ENCODE measurements at places on chromosomes 13 and 19.
A peak's percentile ranks its signal among the peaks of the same experiment; 100 is the strongest.

GRCh38 chr13:113974304-113975281 is 717 bp upstream of the C13orf46 start:
- no peak for DNase-seq

GRCh38 chr19:32642771-32643170 is 32.2 kb downstream of the ANKRD27 start:
- DNase-seq: no peak

GRCh38 chr13:105906746-105907145 is 628.7 kb downstream of the EFNB2 start:
- DNase-seq: peak; percentile 41

- no peak for DNase-seq
Observed at GRCh38 chr13:96299235-96299634, 209.3 kb downstream of the HS6ST3 start.

GRCh38 chr13:94139393-94139995 is 340.0 kb downstream of the DCT start:
- DNase-seq: no peak

- peak; percentile 74 for DNase-seq
Observed at GRCh38 chr19:33814181-33815165, 17.8 kb downstream of the KCTD15 start.

DNA sequence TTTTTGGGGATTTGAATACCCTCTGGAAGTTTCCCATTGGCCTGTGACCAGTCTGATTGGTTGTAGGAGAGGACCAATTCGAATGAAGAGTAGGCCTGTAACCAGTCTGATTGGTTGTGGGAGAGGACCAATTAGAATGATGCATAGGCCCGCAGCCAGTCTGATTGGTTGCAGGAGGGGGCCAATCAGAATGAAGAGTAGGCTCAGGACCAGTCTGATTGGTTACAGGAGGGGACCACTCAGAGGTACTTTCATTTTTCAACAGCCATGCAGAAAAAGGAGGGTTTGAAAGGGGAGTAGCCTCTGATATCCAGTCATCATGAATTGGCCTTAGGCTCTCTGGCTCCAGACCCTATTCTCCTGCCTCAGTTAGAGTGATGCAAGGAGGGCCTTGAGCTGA is 30.4 kb upstream of the SLC1A5 start:
- no peak for DNase-seq

DNA sequence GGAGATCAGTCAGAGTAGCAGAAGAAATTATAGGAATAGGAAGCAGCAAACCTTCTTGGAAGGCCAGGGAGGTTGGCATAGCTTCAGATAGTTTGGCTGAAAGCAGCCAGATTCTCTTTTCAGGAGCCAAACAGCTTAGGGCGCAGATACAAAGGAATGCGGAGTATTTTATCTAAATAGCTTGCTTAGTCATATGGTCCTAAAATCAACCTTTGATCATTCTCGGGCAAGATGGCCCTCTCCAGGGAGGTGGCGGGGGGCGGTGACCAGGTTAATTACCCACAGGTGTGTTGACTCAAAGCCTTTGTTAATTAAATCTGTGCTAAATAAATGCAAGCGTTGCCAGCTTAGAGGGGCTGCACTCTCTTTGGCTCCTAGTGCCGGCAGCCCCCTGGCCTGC is 12.5 kb upstream of the NCR1 start:
- no peak for DNase-seq

DNA sequence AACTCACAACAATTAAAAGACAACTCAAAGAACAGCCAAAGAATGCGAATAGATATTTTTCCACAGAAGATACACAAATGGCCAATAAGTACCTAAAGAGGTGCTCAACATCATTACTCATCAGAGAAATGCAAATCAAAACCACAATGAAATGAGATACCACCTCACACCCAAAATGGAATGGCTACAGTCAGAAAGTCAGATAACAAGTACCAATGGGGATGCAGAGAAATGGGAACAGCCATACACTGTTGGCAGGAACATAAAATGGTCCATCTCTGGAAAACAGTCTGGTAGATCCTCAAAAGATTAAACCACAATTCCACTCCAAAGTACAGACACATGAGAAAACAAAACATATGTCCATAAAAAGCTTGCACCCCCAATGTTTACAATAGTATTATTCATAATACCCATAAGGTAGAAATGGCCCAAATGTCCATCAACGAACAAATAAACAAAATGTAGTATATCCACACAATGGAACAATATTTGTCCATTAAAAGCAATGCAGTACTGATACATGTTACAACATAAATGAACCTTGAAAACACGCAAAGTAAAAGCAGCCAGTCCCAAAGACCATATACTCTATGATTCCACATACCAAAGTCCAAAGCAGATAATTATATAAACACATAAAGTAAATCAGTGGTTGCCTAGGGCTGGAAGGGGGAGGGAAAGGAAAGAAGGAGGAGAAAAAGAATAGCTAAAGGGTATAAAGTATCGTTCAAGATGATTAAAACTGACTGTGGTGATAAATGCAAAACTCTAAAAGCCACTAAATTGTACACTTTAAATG is 19.6 kb downstream of the USP12 start:
- DNase-seq: no peak

GRCh38 chr13:30830638-30830965 is 75.5 kb upstream of the MEDAG start:
- no peak for DNase-seq

GRCh38 chr19:2469102-2469914 is 6.6 kb upstream of the GADD45B start:
- DNase-seq: no peak

DNA sequence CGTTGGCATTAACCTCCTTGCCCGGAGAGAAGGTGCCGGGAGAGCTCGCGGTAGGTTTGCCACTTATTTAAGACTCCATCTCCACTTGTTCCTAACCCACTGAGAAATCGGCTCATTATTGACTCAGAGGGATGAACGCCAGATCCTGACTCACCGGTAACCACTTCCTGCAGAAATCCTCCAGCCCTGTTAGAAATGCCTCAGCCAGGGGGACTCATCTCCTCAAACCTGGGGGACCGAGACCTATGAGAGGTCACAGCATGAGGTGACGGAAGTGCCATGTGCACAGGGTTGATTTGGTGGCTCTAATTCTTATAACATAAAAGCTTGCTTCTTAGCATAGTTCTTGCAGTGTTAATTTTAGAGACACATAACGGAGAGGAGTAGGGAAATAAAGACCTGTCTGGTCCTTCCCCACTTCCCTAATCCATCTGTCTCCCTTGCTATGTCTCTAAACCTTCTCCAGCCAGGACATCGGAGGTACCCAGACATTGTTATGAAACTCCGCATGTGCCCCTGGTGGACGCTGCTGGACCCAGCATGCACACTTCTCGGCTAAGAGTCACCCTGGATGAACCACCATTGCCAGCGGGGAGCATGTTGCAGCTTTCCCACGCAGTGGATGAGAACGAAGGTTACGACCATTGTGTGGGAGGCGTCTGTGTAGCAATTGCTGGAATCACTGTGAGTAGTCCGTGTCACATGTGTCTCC is 158.9 kb downstream of the EFNB2 start:
- DNase-seq: no peak

- no peak for DNase-seq
Observed at GRCh38 chr13:64371461-64371860, 2858.7 kb downstream of the PCDH9 start.

GRCh38 chr13:97234742-97235141 is 12.6 kb downstream of the MBNL2 start:
- DNase-seq: no peak

GRCh38 chr13:33758113-33758512 is 59.8 kb upstream of the RFC3 start:
- no peak for DNase-seq

DNA sequence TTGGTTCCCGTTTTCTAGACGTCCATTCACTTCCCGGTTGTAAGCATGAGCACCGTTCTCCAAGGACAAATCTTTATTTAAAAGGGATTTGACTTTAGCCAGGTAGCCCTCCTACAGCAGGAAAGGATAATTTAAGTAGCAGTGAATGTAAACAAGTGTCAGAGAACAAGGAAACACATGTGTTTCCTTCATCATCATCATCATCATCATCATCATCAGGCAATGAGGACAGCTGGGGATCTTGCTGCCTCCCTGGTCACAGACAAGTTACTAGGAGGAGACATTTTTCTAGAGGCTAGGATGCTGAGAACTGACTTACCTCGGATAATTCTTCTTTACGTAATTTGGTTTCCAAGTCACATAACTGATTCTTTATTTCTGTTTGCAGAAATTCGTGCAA is 14.3 kb downstream of the DNMT1 start:
- DNase-seq: no peak

- no peak for DNase-seq
Observed at GRCh38 chr19:29535214-29535831, 9.5 kb downstream of the VSTM2B start.

GRCh38 chr13:43223216-43223615 is 199.8 kb downstream of the DNAJC15 start:
- DNase-seq: no peak

DNA sequence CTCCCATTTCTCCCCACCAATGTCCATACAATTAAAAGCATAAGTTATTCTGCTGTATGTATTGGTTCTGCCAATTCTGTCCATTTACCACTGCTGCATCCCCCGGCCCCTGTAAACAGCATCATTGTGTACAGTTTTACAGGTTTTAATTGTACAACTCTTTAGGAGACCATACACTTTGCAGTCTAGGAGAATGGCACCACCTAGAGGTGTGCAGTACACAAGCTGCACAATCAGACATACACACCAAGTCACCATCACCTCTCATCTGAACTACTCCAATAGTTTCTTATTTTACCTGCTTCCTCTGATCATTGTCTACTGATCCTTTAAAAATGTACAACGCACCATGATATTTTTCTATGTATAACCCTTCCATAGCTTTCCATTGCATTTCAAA is 855.9 kb upstream of the KLHL1 start:
- no peak for DNase-seq

DNA sequence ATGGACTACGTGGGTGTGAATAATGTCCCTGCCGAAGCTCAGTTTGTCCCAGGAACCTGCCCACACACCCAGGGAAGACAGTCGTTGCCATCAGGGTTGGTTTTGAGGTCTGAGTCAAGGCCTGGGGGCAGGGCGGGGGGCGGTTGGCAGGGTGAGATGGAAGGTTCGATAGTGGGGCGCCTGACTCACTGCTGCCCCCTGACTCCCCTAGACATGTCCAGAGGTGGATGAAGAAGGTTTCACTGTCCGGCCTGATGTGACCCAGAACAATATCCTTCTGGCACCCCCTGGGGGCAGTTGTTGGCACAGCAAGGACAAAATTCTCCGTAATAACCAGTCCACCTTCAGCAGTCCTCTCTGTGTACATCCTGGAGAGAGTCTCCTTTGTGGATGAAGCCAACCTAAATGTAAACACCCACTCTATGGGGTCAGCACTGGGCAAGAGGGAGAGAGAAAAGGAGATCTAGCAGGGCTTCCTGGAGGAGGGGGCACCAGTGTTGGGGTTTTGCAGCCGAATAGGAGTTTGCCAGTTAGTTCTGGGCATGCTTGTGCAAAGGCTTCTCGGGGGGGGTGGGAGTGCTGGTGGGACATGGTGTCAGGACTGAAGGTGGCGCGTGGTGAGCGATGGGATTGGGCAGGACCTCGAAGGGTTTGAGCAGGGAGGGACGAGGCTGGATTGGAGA is 19.6 kb upstream of the B3GNT3 start:
- DNase-seq: no peak

- no peak for DNase-seq
Observed at GRCh38 chr13:113792886-113793717, 34.1 kb downstream of the TMEM255B start.

GRCh38 chr19:38831142-38831605 is 420 bp downstream of the ECH1 start:
- peak; percentile 65 for DNase-seq

GRCh38 chr19:27974082-27974513 is 1238.9 kb downstream of the UQCRFS1 start:
- no peak for DNase-seq

GRCh38 chr13:94583926-94584325 is 12.0 kb downstream of the TGDS start:
- no peak for DNase-seq

GRCh38 chr13:47310401-47310800 is 413.5 kb upstream of the HTR2A start:
- no peak for DNase-seq

GRCh38 chr19:54081032-54081431 is at the start of gene TARM1:
Gene TARM1 (minus strand): TSS chr19:54081365. CDS start chr19:54081340, 25 bp downstream.
- no peak for DNase-seq

DNA sequence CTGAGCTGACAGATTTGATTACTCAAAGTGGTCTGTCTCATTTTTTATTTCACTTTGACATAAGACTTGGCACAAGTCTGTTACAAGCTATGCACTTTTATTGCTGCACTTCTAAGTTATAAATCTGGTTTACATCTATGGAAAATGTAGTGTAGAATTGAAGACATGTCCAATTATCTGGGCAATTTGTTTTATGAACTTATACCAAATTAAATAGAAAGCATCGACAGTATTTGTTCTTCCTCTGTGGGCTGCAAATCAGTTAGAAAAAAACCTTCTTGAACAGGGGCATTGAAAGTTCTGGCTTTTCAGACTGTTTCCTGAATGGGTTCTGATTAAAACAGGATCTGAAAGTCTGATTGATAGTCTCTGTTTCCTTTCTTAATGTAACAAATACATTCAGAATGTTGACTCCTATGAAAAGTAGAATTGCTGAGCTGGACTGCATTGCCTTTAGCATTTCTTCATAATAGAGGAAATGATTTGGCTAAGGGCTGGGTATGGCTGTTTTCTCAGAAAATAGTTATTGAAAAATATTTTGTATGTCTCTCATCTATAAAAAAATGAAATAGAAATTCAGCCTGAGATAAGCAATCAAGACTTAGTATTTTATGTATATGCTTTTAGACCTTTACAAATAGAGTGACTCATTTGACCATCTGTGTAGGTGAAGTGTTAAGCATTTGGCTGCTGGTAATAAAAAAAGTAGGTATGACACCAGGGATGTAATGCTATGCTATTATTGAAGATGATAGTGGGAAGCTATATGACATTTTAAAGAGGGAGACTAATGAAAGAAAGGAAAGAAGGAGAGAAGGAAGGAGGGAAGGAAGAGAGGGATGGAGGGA is 210.9 kb upstream of the SPRY2 start:
- DNase-seq: no peak

- DNase-seq: no peak
Observed at GRCh38 chr13:96779691-96780090, 214.6 kb downstream of the OXGR1 start.

All from right lung (tissue), 10 donors.